ENCODE measurements at places on chromosomes 11 and 22. TPM values are rescaled to one million over a fixed set of nuclear protein-coding genes. Genes with fewer than 3 reads are reported as not detected.

The SLC22A12 gene
- total RNA-seq, result not detected

The NXPE4 gene
- total RNA-seq, result not detected

The NRGN gene
- total RNA-seq, result not detected

The LIPT2 gene
- total RNA-seq, result 2.1 TPM

The OR4C16 gene
- total RNA-seq, result not detected

The FDX1 gene
- 20.3 TPM for total RNA-seq

The KRTAP5-1 gene
- total RNA-seq, result not detected

The KIF18A gene
- total RNA-seq, result 41.3 TPM

The ZNF280A gene
- total RNA-seq, result 1.9 TPM

The RIMBP3C gene
- 0.49 TPM for total RNA-seq

The GDPD4 gene
- total RNA-seq, result not detected

The SLC35E4 gene
- total RNA-seq, result 12.5 TPM

The MPPED2 gene
- total RNA-seq, result not detected

The MS4A6E gene
- total RNA-seq, result not detected

The ZNF214 gene
- 1.1 TPM for total RNA-seq

The NELL1 gene
- total RNA-seq, result not detected

The CHKA gene
- total RNA-seq, result 12.9 TPM

The OR10A2 gene
- total RNA-seq, result not detected

The IL17REL gene
- total RNA-seq, result not detected

The DCHS1 gene
- total RNA-seq, result 5.4 TPM

The TIGD3 gene
- total RNA-seq, result 2.2 TPM

The TANGO2 gene
- total RNA-seq, result 21.0 TPM
